GM20000 (cell line): ENCODE measurements at places on chromosomes 4 and X.

GRCh38 chr4:186693159-186693815 lies 30.4 kb downstream of the FAT1 start:
- DNase-seq: no peak

DNA sequence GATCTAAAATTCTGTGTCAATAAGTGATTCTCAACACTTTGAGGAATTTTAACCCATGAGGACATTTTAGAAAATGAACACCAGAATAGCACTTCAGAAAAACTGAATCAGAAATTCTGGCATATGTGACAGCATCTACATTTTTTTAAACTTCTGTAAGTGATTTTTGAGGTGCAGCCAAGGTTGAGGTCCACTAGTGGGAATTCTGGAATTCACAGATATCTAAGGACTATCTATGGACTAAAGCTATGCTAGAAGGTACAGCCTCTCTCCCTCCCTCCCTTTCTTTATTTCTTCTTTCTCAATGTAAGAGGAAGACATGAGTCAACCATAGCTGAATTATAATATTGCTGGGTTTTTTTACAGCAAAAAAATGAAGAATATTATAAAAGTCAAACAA lies 508.2 kb upstream of the ATOH1 start:
- DNase-seq: no peak

GRCh38 chr4:180059216-180059881 lies 2183.9 kb upstream of the TENM3 start:
- peak; percentile 31 for DNase-seq

- DNase-seq: no peak
Observed at GRCh38 chr4:15638418-15638817, 16.7 kb downstream of the FBXL5 start.

DNA sequence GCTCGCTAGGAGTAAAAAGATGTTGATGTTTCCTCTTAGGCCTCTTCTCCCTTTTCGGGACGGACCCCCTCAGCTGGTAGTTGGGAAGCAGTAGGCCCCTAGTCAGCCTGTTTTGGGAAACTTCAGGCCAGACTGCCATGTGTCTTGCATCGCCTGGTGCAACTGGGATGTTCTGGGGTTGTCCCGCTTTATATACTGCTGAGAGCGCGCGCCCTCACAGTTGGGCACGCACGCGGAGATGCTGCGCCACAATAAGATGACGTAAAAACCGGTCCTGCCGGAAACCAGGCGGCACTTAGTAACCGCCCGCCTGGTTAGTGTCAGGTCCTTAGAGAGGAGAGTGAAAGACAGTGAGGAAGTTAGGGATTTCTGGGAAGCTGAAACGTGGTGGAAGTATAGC lies 231.3 kb upstream of the CT83 start:
- DNase-seq: no peak

- peak; percentile 9 for DNase-seq
Observed at GRCh38 chr4:75251547-75251946, 262.7 kb downstream of the RCHY1 start.

DNA sequence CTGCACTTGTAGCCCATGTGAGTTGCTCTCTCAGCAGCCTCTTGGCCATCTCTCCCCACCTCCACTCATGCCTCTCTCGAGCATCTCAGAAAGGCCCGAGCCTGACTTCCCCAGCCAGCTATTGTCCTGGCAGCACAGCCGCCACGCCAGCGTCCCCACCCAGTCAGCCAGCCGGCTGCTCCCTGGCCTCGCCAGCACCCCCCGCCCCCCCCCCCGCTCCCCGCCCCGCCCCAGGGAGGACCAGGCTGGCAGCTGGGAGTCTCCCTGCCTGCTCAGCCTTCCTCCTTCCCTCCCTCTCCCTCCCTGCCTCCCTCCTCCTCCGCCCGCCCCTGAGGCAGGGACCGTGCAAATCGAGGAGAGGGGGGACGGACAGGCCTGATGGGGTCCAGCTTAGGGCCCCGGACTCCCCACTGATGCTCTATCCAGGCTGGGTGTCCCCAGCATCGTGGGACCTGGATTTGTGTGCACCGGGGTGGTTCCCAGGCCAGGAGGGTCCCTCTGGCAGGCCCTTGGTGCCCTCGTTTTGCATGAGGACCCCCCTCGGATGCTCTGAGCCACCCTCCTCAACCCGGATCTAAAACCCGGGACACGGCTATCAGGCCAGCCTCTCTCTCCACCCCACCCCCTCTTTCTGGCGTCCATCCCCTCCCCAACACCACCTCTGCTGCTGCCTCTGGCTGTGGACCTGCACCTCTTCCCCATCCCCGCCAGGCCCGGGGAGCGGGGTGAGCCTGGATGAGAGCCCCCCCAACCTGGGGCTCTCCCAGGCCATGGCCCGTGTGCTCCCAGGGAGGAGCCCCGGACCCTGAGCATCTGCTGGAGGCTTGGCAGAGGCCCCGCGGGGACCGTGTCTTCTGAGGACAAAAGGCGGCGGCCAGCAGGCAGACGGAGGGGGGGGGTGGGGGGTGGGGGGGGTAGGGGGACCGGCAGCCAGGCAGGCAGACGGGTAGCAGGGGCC lies at the start of gene GPR173:
TSS of gene GPR173 (plus strand) at position 621 of the 958 bp plus-strand sequence. CDS start 27,833 bp downstream, outside the sequence.
- no peak for DNase-seq

GRCh38 chrX:136453114-136453513 lies 34.6 kb upstream of the BRS3 start:
- no peak for DNase-seq

DNA sequence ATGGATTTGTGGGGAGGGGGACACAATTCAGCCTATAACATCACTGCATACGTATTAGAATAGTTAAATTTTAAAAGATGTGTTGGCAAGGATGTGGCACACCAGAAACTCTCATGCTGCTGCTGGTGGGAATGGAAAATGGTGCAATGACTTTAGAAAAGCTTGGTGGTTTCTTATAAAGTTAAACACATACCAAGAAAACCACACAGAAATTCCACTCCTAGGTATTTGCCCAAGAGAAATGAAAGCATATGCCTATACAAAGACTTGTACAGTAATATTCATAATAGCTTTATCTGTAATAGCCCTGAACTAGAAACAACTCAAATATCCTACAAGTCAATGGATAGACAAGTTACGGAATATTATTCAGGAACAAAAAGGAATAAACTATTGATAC lies 71.3 kb upstream of the PDHA1 start:
- DNase-seq: no peak

- DNase-seq: peak; percentile 31
Observed at GRCh38 chr4:87679449-87680169, 29.5 kb downstream of the DMP1 start.

- DNase-seq: no peak
Observed at GRCh38 chrX:41273638-41274037, 60.3 kb upstream of the DDX3X start.

DNA sequence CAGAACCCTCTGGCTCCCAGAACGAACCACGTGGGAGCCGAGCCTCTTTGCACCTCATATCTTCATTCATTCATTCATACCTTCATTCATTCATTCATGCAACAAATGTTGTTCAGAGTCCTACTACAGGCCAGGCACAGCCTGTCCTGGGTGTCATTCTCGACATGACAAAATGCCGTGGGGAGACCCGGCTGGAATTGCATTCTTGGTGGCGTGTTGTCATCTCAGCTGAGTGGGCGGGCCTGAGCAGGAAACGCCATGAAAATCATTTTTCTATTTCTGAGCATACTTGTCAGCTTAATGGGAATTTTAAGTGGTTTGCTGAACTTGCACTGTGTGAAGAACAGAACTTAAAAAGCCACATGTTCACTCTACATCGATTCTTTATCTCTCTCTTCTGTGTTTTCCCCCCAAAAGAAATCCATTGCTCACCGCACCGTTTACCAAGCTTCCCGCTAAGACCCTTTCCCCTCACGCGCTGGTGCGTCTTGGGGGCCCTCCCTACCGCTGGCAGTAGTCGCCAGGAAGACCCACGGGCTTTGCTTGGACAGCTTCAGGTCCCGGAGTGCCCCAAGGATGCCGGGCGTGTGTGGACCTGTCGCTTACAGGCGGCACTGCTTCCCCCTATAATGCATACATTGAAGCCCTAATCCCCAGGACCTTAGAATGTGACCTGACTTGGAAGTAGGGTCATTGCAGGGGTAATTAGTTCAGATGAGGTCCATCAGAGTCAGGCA lies 41.6 kb upstream of the HMX1 start:
- DNase-seq: no peak

- DNase-seq: no peak
Observed at GRCh38 chr4:97104666-97105065, 1038.6 kb downstream of the STPG2 start.

- DNase-seq: no peak
Observed at GRCh38 chrX:79564362-79564761, 197.2 kb upstream of the ITM2A start.

DNA sequence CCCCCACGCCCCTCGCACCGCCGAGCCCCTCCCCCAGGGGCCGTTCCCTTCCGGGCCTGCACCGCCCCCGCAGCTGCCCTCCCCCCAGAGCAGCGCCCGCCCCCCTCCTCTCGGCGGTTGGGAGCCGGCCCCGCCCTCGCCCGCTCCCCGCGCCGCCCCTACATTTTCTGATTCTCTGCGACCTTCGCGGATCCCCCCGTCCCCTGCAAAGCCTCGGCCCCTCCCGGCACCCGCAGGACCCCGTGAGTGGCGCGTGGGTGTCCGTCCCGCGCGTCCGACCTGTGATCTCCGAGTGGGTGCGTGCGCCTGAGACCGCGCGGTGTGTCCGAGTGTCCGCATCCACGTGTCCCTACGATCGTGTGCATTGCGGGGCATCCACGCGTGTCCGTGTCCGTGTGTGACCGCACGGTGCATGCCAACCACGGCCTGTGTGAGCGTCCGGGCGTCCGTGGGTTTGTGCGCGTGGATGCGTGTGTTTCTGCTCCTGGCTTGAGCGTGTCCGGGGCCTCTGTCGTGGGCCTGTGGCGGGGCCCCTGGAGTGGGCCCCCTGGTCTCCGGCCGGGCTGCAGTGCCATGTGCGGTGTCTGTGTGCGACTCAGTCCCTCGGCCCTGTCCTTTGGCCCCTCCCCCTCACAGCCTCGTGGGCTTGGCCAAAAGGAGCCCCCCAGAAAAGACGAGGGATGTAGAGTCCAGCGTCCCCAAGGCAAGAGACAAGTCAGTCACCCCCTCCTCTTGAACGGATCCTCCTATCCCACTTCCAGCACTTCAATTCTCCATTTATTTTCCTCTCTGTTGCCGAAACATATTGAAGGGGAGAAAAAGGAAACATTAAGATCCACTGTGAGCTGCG lies 8.8 kb upstream of the NKX1-1 start:
- DNase-seq: no peak

GRCh38 chr4:159515314-159516025 lies 412.6 kb downstream of the RAPGEF2 start:
- DNase-seq: no peak

GRCh38 chr4:186297013-186297645 lies 31.1 kb downstream of the F11 start:
- peak; percentile 72 for DNase-seq

DNA sequence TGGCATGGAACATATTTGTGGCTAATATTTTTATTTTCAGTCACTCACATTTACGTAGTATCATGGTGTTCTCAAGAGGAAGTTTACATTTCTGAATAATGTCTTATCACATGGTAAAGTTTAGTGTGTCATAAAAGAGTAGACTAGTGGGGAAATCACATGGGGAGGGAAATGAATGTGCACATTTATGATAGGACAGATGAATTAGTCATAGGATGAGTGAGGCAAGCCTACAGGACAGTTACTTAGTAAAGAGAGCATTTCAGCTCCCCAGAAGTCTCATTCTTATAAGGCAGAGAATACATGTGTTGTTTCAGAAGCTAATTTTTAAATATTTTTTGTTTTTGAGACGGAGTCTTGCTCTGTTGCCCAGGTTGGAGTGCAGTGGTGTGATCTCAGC lies 6.2 kb downstream of the GK start:
- DNase-seq: peak; percentile 5

GRCh38 chr4:122710434-122711308 lies 21.8 kb upstream of the BBS12 start:
- no peak for DNase-seq

DNA sequence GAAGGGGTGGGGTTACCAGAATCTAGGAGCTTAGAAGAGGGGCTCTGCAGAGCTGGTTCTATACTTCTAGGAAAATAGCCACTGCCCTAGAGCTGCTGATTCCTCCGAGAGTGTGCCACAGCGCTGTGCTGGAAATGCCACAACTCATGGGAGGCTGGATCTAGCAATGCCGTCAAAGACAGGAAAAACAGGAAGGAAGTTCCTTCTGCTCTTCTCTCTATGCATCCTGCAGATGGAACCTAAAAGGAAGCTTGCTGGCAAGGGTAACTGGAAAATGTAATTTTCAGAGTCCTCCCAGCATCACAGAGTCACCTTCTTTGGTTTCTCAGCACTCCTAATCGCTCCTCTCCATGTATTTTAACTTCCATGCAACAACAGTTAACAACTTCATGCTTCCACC lies 121.2 kb upstream of the TLL1 start:
- DNase-seq: no peak

DNA sequence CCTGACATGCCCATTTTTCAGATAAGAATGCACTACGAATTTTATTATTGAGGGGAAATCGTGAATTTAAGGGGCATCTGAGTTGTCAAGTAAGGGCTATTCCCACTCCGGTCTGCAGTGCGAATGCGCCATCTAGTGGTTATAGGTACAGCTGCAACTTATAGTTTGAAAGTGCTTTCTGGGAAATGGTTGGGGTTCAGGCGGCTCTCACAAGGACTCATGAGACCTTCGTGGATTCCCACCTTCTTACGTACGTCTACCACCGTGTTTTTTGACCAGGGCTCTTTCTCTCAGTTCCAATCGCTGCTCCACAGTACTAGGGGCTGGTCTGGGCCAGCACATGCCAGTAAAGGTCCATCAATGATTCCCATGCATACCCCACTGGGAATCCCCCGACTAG lies 12.3 kb downstream of the MSL3 start:
- peak; percentile 41 for DNase-seq

- DNase-seq: no peak
Observed at GRCh38 chrX:112738347-112739033, 58.8 kb upstream of the LHFPL1 start.

DNA sequence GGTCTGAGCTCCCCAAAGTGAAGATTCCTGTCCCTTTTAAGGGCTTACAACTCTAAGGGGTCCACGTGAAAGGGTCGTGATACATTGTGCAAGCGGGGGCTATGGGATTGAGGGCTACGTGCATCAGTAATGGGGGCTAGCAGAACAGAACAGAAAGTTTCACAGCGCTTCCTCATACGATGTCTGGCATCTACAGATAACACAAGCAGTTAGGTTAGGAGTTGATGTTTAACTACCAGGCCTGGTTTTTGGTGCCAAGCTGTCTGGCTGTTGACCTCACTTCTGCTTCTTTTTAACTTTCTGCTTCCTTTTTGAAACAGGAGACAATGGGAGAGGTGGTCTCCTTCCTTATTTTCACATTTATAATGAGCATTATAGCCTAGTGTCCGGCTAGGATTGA lies 368.6 kb upstream of the CXorf51A start:
- DNase-seq: no peak

DNA sequence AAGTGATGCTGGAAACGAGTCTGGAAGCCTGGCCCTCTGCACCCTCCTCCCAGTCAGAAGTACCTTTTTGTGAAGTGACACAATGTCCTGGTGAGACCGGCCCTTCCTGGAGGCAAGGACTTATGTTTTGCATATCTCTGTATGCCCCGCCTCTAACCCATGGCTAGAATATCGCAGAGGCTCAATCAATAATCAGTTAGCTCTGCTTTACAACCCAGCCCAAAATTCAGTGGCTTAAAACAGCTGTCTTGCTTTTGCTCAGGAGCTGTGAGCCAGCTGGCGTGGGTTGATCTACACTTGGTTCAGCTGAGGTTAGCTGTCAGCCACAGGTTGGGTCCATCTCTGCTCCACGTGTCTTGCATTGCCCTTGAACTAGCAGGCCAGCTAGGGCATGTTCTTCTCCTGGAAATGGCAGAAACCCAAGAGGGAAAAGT lies 98.8 kb upstream of the METTL14 start:
- DNase-seq: no peak

- DNase-seq: no peak
Observed at GRCh38 chr4:39044956-39045826, 13.0 kb upstream of the TMEM156 start.
